ENCODE measurements at places on chromosomes 3 and 15.
A peak's percentile ranks its signal among the peaks of the same experiment; 100 is the strongest.

DNA sequence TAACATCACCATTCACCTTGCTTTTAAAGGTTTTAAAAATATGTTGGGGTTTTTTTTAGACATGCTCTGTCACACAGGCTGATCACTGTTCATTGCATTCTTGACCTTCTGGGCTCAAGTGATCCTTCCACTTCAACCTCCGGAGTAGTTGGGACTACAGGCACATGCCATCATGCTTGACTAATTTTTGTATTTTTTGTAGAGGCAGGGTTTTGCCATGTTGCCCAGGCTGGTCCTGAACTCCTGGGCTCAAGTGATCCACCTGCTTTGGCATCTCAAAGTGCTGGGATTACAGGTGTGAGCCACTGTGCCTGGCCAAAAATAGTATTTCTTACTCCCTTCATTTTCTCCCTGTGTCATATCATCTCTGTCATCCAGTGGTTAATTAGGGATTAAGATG lies 101.4 kb downstream of the PIK3R4 start:
- no peak for DNase-seq

DNA sequence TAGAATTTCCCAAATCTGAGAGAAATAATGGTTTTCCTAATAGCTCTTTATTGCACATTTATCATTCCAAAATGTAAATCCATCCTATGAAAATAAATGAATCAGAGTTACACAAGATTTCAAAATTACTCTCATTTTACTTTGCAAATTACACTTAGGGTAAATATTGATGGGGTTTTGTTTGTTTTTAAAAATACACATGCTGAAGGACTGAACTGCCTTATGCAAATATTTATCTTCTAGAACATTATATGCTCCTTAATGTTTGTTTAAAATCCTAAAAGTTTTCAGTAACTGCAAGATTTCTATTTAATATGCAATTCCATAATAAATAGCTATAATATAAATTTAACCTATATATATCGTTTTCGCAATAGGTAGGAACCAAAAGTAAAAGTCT lies 38.2 kb downstream of the FOXP1 start:
- DNase-seq: no peak

DNA sequence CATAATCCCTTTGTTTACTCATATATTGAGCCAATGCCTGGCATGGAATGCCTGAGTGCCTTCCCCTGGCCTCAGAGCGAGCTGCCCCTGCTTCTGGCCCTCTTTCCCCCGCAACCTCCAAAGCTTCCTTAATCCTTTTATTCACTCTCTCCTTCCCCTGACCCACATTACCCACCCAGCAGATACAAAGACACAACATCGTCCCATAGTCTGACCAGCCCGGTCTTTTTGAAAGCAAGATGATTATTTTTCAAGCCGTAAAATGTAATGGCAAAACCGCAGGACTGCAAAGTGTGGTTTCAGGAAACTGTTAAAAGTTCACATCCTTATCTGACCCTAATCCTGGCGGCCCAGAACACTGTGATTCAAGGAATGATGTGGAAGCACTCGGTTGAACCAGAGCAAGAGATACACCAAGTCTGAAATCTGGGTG lies 78.4 kb upstream of the LRTM1 start:
- DNase-seq: no peak

- peak; percentile 77 for DNase-seq
These were observed 60.8 kb upstream of the ARHGEF3 start for GRCh38 chr3:56862352-56863062.

- no peak for DNase-seq
These were observed 26.3 kb downstream of the FSTL1 start for GRCh38 chr3:120424506-120424905.

DNA sequence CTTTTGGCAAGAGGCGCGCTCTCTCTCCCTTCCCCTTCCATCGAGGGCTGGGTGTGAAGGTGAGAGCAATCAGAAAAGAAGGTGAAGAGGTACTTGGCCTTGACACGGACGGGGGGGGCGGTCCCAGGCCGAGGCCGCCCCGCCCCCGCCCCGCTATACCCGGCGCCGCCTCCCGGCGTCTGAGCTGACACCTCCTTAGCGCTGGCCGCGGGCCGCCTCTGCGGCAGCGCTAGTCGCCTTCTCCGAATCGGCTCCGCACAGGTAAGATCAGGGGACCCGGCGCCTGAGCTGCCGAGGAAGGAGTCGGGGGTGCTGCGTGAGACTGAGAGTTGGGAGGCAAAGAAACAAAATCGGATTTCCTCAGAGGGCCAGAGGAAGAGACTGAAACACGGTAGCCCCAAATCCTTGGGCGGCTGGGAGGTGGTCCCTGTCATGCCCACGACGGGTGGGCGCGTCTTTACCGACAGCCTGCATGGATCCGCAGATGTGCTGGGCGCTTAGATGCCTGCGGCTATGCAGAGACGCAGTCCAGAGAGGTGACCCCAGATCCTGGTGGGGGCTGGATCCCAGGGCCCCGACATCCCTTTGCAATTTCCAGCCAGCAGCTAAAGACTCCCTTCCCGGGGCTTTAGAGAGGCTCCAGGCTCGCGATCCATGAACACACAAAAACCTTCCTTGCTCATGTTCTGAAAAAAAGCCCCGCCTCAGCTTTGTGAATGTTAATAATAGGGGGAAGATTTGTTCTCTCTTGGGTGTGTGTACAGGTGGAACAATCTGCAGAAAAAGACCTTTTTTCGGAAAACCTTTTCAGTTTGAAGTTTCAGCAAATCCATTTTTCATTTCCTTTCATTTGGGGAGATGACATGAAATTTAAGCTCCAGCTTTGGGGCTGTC lies at the start of gene ENTPD3:
ENTPD3 (plus strand) TSS at position 184 of the 894 bp plus-strand sequence. CDS start 874 bp downstream, outside the sequence.
- DNase-seq: no peak

DNA sequence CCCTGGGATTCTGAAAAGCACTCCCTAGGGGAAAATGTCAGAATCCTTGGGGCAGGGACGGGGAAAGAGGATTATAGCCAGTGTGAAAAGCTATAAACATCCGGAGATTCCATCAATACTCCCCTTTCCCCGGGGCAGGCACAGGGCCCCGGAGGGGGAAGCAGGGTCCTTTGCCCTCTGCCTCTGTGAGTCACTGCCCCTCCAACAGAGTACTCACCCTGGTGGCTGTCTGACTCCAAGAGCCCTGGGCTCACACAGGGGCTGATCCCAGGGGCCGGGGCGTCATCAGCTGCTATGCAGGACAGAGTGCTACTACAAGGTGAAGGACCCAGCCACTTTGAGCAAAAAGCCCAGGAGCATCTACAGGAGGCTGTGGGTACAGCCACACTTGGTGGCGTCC lies 133.0 kb upstream of the PRR20G start:
- DNase-seq: no peak

DNA sequence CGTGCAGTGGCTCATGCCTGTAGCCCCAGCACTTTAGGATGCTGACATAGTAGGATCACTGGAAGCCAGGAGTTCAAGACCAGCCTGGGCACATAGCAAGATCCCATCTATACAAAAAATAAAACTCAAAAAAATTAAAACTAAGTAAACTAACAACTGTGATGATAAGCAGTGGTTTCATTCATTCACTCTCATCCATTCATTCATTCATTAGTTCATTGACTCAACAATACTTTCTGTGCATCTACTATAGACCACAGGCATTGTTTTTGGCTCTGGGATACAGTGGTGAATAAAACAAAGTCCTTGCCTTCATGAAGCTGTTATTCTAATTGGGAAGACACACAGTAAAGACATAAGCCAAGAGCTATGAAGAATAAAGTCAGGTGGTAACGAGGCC lies 7.5 kb upstream of the TMEM212 start:
- DNase-seq: no peak

- peak; percentile 82 for DNase-seq
These were observed 80.6 kb downstream of the ARIH1 start for GRCh38 chr15:72554471-72555425.

GRCh38 chr3:180478695-180479094 lies 123.3 kb upstream of the TTC14 start:
- no peak for DNase-seq

DNA sequence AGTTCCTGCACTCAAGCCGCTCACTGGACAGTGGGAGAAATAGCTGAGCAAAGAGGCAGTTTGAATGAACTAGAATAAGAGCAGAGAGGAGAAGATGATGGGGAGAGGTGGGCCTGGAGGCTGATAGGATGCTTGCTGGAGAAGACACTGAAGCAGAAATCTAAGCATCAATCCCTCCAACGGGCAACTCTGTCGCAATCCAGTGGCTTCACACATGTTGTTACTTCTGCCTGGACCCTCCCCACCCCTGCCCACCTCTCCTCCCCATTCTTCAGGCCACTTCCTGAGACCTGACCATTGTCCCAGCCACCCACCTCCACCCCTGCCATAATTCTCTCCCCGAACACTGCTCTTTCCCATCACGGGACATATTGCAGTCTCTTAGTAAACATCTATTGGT lies 76.0 kb downstream of the SRGAP3 start:
- no peak for DNase-seq

DNA sequence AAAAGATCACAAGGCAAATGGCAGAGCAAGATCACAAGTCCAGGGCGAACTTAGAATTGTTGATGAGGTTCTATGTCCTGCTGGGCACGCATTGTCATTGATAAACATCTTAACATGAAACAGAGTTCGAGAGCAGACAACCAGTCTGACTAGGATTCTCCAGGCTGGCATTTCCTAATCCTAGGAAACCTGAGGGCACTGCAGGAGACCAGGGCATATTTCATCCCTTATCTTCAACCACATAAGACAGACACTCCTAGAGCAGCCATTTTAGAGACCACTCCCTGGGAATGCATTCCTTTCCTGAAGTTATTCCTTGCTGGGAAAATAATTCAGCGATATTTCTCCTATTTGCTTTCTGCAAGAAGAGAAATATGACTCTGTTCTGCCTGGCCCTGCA lies 1199.9 kb downstream of the SI start:
- no peak for DNase-seq

DNA sequence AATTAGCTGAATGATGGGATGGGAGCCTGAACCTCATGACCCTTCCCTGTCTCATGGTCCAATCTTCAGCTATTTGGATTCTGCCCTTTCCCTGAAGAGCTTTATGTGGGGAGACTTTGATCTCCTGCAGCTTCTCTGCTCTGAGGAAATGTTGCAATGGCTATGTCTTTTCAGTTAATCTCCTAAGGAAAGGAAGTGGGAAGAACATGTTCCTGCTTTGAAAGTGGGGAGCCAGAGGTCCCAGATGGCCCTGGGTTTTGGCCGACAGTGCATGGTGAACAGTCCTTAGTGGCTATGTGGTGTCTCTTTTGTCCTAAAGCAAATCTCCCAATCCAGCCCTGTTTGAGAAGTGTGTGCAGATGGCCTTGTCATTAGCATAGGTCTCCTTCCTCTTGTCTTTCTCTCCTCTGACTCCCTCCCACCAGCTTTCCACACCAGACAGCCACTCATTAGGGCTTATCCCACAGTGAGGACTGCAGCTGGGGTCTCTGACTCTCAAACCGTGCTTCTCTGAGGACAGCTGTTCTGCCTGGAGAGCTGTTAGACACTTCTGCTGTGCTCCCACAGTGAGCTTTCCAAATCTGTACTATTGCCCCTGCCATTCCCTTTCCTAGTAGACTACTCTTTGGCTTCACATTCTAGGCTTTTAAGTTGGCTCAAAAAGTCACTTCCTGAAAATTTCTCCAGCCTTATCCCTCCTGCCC lies 365.8 kb upstream of the UMPS start:
- DNase-seq: no peak

- no peak for DNase-seq
These were observed 39.8 kb downstream of the CD47 start for GRCh38 chr3:108051005-108051404.

DNA sequence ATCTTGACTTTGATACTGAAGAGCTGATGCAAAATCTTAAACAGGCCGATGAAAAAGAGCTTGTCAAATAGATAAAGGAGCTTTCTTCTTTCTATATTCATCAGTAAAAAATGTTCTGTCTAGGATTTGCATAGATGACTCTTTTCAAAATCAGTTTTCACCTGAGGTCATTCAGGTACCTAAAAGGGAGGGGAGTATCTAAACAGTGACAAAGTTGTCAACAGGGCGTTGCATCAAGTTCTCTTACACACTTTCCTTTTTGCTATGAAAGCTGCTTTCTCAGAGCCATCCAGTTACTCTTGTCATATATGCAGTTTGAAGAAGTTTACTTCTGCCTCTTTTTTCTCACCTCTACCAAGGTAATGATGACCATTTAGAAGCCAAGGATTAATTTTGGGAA lies 60.0 kb downstream of the AKAP13 start:
- no peak for DNase-seq

GRCh38 chr3:24678021-24678420 lies 183.4 kb upstream of the THRB start:
- no peak for DNase-seq

- DNase-seq: no peak
These were observed 108.8 kb upstream of the RAD18 start for GRCh38 chr3:9071936-9072666.

DNA sequence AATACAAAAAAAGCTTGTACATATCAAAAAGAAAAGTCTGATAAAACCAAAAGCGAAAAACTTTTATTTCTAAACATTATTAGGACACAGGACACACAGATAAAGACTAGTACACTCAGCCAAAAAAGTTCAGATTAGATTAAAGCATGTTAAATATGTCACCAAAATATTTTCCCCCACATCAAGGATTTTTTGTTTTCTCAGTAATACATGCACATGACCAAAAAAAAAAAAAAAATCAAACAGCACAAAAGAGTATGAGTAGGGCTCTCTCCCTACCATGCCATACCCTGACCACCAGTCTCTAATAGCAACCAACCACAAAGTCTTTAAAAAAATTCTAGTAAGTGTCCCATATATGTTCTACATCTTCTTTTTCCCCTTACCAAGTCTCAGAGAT lies 77.4 kb downstream of the LRRFIP2 start:
- DNase-seq: peak; percentile 56

DNA sequence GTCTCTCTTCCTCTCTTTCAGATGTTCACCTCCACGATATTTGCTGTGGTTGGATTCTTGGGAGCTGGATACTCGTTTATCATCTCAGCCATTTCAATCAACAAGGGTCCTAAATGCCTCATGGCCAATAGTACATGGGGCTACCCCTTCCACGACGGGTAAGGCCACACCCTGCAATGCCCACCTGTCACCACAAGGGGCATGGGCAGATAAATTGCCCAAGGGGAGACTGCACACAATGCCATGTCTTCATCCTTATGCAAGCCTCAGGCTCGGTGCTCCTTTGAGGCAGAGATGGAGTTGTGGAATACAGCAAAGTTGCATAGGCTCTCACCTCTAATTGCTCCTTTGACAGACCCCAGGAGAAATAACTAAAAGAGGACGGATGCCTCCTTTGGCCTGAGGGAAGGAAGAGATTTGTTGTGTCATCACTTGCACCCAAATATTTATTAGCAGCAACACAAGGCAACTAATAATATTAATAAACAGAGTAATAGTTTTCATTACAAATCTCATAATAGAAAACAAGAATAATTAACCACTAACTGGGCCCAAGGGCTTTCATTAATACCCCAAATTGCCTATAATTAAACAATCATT lies 13.2 kb downstream of the TM4SF4 start:
- no peak for DNase-seq
